ENCODE measurements at places on chromosomes 16 and 17.

GRCh38 chr17:82685291-82685690 is 13.2 kb downstream of the RAB40B start:
- DNase-seq = no peak

GRCh38 chr17:14203388-14203787 is 33.3 kb downstream of the CDRT15 start:
- no peak for DNase-seq

DNA sequence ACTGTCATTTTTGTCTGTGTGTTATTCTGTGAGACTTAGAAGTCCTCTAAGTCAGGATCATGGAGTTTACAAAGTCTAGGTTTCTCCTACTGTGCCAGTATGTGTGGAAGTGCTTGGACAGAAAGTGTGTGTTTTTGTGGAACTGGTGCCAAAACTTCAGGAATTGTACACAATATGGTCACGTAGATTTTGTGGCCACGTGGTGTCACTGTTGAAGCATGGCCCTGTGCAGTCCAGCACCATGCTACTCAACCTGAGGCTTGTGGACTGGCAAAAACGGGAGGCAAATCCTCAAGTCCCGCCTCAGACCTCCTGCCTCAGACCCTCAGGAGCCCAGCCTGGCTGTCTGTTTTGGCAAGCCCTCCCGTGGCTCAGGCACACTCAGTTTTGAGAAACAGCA is 16.7 kb upstream of the ALKBH5 start:
- DNase-seq = no peak

- DNase-seq = no peak
These were observed 16.3 kb downstream of the ATAD5 start for GRCh38 chr17:30848021-30848420.

All from activated T-helper 1 cell treated with anti-CD3 and anti-CD28 coated beads, Interleukin-2, amount 50 U/mL, for 16 hours (primary cell).